ENCODE measurements at places on chromosomes 6 and 20.

DNA sequence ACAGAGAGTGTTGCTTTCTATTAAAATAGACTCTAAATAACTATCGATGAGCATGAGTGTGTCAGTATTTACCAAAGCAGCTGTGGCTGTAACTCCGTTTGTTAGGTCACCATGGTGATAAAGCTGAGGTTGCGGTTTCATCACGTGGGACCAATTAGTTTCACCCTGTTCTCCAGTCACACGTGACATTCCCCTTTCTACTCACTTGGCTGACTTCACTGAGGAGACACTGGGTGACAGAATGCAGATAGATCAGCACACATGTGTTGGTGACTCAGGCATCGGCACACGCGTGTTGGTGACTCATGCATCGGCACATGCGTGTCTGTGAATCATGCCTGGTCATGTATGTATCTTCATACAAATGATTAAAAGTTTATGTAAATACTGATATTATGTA lies 285.4 kb downstream of the THBS2 start:
- DNase-seq = peak; percentile 84

- no peak for DNase-seq
Observed at GRCh38 chr6:25312034-25312620, 33.0 kb downstream of the CARMIL1 start.

DNA sequence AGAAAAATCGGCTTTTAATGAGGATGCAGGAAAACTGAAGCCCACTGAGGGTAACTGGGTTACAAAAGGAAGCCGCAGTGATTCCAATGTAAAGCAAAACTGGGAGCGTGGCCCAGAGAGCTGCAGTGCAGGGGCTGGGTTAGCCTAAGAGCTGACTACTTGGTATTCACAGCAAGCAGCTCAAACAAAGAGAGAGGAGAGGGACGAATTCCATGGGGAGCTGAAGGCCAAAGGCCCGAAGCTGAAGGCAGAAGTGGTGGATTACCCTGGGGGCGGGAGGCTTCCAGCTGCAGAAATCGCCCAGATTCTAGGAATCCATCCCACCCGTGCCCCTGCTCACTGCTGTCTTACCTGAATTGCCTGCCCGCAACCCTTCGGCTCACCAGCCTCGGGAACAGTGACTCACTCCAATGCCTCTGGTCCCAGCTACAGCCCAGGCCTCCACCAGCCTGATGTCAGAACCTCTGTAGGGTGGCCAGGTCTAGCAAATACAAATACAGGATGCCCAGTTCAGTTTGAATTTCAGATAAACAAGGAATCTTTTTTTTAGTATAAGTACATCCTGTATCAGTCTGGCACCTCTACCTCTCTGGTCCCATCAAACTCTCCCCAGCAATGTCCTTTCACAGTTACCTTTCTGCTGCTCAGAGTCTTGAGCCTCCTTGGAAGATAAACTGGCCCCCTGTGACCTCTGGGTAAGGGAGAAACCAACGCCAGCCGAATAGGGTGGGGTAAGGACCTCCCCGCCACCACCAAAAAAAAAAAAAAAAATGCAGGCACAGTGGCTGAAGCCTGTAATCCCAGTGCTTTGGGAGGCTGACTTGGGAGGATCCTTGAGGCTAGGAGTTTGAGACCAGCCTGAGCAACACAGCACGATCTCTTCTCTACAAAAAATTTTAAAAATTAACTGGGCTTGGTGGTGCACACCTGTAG lies 14.6 kb upstream of the ZMYND8 start:
- DNase-seq = no peak

- no peak for DNase-seq
Observed at GRCh38 chr6:167122827-167123657, at the start of gene CCR6. CCR6 (plus strand) TSS chr6:167123096; CDS start chr6:167136135, 13,039 bp downstream.

DNA sequence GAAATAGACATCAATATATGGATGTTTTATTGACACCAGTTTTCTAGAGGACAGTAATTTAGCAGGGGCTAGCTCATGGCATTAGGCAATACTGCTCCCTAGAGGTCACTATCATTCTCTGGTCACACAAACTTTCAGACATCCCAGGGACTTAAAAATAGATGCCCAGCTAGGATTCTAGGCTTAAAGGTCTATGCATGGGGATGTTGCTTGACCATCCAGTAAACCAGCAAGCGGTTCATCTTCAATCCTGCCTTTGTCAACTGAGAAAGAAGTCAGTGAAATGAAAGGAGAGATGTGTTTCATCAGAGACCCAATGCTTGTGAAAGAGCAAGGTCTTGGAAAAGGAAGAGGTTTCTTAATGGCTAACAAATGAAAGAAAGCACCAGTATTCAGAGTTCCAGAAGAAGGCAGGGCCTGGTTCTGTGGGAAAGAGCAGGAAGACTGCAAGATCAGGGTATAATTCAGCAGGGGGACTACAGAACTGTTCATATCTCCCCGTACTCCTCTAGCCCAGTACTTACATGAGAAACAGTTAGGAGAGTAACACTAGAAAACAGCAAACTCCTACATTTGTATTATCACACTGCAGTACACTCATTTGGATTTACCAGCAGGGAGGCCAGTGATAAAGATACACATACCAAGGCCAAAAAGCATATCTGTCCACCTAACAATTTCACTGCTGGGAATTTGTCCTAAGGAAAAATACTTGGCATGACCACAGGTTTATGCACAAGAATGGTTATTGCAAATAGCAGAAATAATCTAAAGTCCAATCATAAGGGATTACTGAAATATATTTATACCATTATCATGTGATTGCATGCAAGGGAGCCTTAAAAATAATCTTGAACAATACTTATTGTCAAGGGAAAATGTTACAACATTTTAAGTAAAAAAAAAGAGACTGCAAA lies 151.4 kb upstream of the LAMA2 start:
- peak; percentile 44 for DNase-seq

DNA sequence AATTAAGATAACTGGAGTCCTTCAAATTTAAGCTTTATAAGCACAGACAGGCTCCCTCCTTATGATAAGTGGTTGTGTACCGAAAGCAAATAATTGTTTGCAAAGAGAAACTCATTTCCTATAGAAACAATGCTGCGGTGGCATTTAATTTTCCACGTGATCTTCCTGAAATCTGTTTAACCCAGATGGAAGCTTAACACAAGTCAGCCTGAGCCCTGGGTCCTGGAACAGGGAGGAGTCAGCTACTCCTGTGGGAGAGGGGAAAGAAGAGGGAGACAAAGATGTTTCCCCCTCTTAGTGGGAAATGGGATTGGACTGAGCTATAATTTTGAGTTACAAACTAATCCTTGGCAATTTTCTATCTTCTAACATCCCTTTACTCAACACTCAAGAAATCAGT lies 136.5 kb downstream of the ELOVL4 start:
- no peak for DNase-seq

DNA sequence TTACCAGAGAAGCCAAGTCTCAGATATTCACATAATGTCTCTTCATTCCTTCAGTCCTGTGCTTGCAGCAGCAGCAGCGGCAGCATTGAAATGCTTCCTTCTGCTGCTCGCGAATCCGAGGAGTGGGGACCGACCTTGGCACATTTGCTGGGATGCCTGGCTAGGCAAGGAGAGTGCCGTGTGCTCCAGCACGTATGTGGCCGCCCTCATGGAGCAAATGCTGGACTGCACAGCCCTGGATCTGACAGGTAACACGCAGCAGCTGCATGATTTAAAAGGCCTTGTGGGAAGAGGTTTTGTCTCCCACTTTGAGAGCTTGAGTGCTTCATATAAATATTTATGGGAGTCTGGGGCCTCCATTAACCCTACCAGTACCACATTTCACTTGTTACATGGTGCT lies 9.9 kb downstream of the MAFB start:
- DNase-seq = no peak

GRCh38 chr6:23177806-23178205 lies 608.4 kb downstream of the HDGFL1 start:
- DNase-seq = no peak

DNA sequence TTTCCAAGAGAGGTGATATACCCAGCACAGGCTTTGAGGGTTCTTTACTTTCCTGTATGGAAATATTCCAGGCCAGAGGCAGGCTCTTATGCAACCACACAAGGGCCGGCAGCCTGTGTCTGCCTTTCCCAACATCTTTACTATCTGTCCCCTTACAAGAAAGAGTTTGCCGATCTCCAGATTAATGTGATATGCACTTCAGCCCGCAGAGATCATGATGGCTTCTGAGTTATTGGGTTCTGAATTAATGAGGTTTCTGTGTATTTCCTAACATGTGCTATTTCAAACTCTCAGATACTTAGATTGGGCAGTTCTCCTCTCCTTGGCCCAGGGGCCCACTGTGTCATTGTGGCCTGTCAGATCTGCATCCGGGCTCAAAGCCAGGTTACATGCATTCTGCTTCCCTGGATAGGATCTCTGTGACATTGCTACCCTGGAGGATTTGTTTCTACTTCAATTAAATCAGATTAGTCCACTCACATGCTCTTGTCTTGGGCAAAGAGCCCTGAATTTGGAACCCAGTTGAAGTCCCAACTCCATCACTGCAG lies 56.6 kb downstream of the TGM2 start:
- DNase-seq = no peak

GRCh38 chr6:78896227-78896626 lies 28.9 kb downstream of the IRAK1BP1 start:
- DNase-seq = no peak

DNA sequence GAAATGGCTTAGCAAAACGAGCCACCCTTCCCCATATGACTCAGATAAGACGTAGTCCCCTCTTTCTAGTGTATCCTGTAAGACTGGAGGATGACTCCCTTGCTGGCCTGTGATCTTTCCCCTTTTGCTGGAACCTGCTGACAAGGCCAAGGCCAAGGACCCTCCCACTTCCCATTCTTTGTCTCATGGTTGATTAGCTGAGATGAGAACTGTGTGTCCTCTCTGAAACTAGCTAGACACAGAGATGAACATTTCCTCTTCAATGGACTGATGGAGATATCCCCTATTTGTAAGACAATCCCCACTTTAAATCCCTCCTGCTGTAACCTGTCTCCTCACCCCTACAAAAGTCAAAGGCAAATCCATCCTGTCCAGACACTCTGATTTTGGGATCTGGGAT lies 33.4 kb upstream of the SCRT2 start:
- no peak for DNase-seq

DNA sequence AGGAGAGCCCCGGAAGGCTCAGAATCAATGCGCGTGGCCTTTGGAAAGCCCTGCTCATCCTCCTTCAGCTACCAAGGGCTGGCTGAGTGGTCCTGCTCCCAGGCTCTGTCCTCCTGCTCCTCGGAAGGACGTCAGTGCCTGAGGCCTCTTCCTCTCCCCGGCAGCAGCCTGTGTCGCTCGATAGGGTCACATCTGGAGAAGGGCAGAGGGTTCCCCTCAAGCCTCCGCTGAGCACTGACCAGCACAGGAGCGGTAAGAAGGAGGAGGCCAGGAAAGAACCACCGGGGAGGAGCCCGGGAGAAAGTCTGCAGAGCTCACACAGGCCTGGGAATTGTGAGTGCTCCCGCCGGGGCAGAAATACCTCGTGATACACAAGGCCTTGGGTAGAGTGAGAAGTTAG lies 21.2 kb downstream of the KIF25 start:
- no peak for DNase-seq

DNA sequence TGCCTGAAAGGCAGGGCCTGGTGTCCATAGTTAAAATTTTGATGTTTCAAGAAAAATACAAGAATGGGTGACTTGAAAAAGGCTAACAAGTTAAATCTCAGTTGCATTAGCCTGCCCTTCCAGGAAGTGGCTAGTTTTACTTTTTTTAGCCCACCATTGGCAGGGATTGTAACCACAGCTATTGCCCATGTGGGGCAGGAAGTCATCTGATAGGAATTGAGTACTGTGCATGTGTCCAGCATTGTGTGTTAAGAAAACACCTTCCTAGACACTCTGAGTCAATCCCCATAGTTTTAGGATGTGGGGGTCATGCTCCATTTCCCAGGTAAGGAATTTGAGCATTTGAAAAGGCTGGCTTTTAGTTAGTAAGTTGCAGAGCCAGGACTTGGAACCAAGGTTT lies 26.9 kb downstream of the LYRM2 start:
- DNase-seq = no peak

DNA sequence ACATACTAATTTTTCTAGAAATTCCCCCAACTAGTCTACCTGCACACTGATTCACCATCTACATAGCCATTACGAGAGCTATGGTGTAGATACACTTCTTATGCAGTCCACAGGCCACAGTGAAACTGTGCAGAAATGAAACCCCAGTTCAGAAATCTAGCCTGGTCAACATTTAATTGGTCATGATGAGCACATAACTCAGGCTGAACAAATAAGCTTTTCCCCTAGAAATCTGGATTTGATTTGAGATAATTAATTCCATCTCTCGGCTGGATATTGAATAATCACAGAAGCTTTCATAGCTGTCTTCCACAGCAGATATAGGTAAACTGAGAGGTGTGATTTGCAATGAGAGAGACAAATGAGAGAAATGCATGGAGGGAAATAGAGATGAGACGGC lies 22.6 kb upstream of the TINAG start:
- no peak for DNase-seq

DNA sequence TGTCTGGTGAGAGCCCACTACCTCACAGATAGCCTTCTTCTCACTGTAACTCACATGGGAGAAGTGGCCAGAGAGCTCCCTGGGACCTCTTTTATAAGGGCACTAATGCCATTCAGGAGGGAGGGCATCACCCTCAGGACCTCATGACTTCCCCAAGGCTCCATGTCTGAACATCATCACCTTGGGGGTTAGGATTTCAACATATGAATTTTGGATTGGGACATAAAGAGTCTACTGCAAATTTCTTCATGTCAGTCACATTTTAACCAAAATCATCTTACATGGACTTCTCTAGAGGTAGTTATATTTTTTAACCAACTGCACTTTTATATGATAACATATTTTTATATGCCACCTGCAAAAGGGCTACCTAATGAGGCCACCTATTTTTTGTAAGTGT lies 324.7 kb downstream of the PLCB1 start:
- DNase-seq = no peak

- DNase-seq = no peak
Observed at GRCh38 chr6:8000636-8001035, 63.6 kb downstream of the BLOC1S5 start.

- no peak for DNase-seq
Observed at GRCh38 chr6:122616877-122617276, 6.7 kb downstream of the PKIB start.

DNA sequence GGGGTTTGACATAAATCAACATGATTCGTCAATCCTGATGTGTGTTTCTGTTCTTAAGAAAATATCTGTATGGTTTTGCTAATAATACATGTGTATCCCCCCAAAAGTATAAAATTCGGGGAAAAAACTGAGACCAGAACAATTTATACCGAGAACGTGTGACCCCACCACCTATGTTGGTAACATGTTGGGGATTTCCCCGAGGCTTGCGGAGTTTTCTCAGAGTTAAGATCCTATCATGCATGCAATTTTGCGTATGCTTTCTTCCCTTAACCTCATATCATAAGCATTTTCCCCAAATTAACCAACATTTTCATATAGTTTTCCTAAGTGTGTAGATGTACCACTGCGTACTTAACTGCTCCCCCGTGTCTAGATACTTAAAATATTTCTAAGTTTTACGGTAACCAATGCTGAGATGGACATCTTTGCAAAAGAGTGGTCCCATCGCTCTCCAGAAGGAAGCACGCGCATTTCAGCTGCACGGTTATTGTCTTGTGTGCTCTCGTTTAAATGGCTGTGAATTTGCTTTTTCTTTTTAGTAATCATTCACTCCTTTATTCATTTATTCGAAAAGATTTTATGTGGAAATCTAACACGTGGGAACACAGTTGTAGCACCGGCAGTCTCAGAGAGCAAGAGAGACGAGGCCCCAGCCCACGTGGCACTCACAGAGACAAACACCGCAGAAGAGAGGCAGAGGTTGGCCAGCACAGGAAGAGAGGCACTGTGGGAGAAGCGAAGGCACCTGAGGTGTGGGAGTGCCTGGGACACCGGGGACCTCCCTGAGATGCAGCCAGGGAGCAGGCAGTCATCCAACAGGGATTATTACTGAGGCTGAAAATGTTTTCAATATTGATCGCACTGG lies 13.2 kb upstream of the IRF4 start:
- no peak for DNase-seq
